ENCODE measurements at places on chromosomes 11 and 22.

GRCh38 chr11:120517390-120517761 is 5.8 kb downstream of the GRIK4 start:
- DNase-seq: no peak

GRCh38 chr22:38638728-38639127 is 17.5 kb downstream of the FAM227A start:
- peak; percentile 34 for DNase-seq

DNA sequence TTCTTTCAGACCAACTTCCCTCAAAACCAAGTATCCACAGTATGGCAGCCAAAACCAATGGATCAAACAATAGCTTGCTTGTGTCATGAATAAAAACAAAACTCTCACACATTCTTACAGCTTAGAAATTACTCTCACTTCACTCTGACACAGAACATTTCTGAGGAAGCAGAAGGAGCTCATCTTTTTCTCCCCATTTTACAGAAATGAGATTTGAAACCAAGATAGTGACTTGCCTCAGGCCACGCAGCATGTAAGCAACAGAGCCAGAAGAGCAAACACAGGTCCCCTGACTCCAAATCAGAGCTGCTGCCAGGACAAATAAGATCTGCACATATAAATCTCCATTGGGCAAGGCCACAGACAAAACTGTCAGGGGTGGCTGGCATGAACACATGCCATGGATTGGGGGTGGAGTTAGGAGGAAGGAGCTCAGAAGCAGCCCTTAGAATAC is 64.8 kb downstream of the RAB30 start:
- peak; percentile 53 for DNase-seq

DNA sequence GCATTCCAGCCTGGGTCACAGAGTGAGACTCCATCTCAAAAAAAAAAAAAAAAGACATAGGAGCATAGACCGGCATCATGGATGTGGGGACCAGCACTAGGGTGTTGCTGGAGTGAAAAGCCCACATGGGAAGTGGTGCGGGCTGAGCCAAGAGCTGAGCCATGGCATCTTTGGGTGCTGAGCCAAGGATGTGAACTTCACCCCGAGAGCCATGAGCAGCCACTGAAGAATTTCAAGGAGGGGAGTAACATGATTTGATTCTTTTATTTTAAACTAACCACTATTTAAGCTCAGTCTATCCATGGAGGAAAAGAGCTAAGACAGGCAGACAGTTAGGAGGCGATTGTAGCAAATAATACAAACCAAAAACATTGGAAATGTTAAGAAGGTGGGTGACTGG is 57.4 kb downstream of the AHNAK start:
- DNase-seq: no peak

DNA sequence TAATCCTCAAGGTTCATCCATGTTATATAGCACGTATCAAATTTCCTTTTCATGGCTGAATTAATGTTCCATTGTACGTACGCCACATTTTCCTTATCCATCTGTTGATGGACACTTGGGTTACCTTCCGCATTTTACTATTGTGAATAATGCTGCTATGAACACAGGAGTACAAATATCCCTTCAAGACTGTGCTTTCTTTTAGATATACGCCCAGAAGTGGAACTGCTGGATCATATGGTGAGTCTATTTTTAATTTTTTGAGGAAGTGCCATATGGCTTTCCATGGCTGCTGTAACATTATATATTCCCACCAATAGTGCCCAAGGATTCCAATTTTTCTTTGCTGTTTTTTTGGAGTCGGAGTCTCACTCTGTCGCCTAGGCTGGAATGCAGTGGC is 6.0 kb downstream of the MRPL40 start:
- no peak for DNase-seq

Measured in SK-MEL-5 (cell line).